T-helper 2 cell treated with Interferon-gamma antibody and Interleukin-4, amounts not matched to agents 100 ng/mL and 5 ng/mL, for 36 hours (primary cell): ENCODE measurements at places on chromosomes 6 and 20. TPM values are rescaled to one million over a fixed set of nuclear protein-coding genes. Genes with fewer than 3 reads are reported as not detected.

Gene GABRR1
- total RNA-seq, result not detected in 2 replicates

Gene POM121L2
- total RNA-seq, result not detected in 2 replicates

Gene SPATS1
- total RNA-seq, result not detected in 2 replicates

Gene ARMH2
- total RNA-seq, result 0.61 and 1.4 TPM in 2 replicates

Gene MPIG6B
- total RNA-seq, result not detected in 2 replicates

Gene SLC9A8
- total RNA-seq, result 19.7 and 22.3 TPM in 2 replicates

Gene SOX18
- total RNA-seq, result 0.68 and 0.75 TPM in 2 replicates

Gene CAP2
- not detected in 2 replicates for total RNA-seq

Gene TGM3
- not detected in 2 replicates for total RNA-seq

Gene SLC22A2
- total RNA-seq, result not detected in 2 replicates

Gene HLA-DOA
- 1.7 and 2.5 TPM in 2 replicates for total RNA-seq

Gene FAM209B
- 0.86 and 1.5 TPM in 2 replicates for total RNA-seq

Gene DEFB132
- not detected in 2 replicates for total RNA-seq

Gene MTRF1L
- 17.3 and 17.7 TPM in 2 replicates for total RNA-seq

Gene CCDC170
- not detected in 2 replicates for total RNA-seq

Gene C20orf173
- not detected in 2 replicates for total RNA-seq

Gene ABHD16B
- total RNA-seq, result not detected in 2 replicates

Gene SLPI
- total RNA-seq, result not detected in 2 replicates

Gene ZNF341
- total RNA-seq, result 6.4 and 6.6 TPM in 2 replicates

Gene SOBP
- 0.09 and 0.14 TPM in 2 replicates for total RNA-seq

Gene TMEM217
- 2.9 and 3.0 TPM in 2 replicates for total RNA-seq
